Hematopoietic multipotent progenitor cell treated with erythropoietin and hydrocortisone succinate and interleukin-3 and kit ligand, for 6 days (in vitro differentiated cells): ENCODE measurements at places on chromosomes 16 and 17.
A peak's percentile ranks its signal among the peaks of the same experiment; 100 is the strongest.

DNA sequence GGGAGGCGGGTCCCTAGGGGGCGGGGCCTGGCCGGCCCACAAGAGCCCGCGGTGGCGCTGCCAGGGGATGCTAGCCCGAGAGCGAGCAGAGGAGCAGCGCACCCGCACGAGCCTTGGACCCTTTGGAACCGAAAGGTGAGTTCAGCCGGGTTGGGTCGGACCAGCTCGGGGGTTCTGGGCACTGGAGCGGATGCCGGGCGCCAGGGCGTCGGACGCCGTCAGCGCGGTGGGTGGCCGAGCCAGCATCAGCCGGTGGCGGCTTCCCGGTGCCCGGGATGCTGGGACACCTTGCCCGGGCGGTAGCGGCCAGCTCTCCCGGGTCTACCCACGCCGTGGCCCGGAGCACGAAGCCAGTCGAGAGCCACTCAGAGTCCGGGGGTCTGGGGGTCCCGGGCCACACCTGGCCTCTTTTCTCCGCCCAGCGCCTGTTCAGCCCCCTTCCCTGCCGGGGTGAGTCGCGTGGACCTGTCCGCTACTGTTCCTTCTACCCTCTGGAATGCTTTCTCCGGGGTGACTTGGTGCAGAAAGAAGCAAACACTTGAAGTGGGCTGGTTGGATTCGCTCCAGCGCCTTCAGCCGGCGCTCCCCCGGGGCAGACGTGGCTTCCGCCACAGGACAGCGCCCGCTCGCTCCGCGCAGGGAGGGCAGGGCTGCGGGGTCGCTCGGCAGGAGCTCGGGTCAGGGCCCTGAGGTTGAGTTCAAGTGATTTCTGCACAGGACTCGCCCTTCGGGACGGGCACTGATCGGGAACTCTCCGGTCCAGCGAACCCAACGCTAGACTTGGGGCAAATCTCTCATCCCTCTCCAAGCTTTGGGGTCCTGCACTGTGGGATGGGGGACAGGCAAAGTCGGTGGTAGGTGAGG, at the start of gene SCNN1G:
SCNN1G (plus strand) TSS at position 67 of the 864 bp plus-strand sequence. CDS start 3,527 bp downstream, outside the sequence.
- no peak for DNase-seq

GRCh38 chr16:80277182-80277581, 263.6 kb upstream of the DYNLRB2 start:
- DNase-seq = peak; percentile 8

- no peak for DNase-seq
Observed at GRCh38 chr17:65657251-65657828, 95.9 kb upstream of the AXIN2 start.

DNA sequence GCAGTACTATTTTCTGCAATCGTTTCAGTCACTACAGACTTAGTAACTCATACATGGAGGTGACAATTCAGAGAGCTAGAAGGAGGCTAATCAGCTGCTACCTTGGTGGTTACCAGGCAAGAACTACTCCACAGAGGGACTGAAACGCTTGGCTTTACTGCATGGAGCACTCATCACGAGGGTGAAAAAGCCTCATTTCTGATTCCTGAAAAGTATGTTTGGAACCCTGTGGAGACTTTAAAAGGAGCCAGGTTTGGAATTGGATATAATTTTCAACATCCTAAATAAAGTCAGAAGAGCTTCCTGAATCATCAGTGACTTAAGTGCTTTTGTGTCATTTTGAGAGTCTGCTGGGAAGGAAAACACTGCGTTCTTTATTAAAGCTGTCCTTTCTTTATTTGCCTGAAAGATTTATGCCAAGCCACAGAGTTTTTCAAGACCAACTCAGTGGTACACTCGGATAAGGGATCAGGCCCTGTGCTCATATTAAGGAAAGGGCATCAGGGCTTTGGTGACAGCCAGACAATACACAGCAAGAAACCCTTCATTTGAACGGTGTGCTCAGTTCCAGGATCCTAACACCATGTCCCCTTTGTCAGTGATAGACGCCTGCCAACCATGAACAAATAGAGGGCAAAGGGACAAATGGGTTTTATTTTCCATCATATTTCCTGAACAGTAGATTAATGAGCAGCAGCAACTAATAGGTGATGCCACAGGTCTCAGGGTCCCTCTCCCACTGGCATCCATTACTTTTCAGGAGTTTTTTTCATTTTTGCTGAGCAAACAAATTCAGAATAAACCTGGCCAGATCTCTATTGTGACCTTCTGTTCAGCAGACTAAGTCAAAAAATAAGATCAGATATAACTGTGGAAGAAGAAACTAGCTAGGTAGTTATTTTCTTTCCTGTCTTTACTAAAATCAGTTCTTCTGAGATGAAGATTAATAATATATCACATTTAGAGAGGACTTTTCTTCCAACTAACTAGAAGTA, 80.5 kb upstream of the CLEC18B start:
- DNase-seq = no peak

GRCh38 chr17:45277992-45278391, 16.1 kb upstream of the SPATA32 start:
- DNase-seq = no peak

DNA sequence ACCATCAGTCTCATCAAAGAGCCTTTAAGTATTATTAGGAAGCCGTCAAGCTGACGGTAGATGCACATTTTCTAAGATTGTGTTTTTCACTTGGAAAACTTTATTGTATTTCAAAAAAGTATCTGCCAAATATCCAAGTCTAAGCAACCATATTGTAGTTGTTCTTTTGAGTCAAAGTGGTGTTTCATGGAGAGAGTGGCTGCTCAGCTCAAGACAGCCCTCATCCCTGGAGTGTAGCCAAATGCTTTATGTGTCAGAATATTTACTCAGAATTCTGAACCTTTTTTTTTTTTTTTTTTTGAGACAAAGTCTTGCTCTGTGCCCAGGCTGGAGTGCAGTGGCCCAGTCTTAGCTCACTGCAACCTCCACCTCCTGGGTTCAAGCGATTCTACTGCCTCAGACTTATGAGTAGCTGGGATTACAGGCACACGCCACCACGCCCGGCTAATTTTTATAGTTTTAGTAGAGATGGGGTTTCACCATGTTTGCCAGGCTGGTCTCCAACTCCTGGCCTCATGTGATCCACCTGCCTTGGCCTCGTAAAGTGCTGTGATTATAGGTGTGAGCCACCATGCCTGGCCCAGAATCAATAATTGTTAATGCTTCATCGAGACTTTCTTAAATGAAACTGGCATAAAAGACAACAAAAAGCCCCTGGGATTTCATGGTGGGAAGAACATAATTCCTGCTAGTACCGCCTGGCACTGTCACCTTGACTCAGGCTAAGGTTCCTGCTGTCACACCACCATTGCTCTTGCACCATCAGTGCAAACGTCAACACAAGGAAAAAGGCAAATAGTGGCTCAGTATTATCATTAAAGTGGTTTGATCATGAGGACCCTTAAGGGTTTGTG, 45.5 kb downstream of the PRKCA start:
- no peak for DNase-seq

DNA sequence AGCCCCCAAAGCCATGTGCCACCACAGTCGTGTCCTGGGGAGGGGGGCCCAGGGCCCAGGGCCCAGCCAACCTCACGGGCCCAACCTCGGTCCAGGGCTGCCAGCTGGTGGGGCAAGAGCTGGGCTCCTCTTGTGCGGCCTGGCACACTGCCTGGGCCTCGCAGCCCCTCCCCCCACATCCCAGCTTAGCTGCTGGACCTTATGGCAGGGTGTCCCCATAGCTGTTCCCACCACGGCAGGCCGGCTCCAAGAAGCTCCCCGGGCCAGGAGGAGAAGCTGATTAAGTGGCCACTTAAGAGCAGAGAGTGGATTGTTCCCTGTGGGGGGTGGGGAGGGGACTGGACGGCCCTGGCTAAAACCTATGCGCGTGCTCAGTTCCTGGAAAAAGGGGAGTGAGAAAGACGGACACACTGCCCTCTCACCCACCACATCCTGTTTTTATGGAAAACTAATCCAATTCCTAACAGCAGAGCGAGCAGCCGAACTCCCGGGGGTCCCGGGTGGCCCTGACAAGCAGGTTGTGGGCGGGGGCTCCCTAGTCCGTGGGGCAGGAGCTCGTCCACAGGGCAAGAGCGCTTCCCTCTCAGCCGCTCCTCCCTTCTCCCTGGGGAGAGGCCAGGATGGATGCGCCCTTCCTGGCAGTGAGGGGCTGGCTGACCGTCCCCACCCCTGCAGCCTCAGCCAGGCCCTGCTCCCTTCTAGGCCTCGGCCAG, 16.8 kb downstream of the PIEZO1 start:
- DNase-seq = no peak

- DNase-seq = no peak
Observed at GRCh38 chr17:1733759-1734158, 8.9 kb upstream of the SERPINF2 start.

DNA sequence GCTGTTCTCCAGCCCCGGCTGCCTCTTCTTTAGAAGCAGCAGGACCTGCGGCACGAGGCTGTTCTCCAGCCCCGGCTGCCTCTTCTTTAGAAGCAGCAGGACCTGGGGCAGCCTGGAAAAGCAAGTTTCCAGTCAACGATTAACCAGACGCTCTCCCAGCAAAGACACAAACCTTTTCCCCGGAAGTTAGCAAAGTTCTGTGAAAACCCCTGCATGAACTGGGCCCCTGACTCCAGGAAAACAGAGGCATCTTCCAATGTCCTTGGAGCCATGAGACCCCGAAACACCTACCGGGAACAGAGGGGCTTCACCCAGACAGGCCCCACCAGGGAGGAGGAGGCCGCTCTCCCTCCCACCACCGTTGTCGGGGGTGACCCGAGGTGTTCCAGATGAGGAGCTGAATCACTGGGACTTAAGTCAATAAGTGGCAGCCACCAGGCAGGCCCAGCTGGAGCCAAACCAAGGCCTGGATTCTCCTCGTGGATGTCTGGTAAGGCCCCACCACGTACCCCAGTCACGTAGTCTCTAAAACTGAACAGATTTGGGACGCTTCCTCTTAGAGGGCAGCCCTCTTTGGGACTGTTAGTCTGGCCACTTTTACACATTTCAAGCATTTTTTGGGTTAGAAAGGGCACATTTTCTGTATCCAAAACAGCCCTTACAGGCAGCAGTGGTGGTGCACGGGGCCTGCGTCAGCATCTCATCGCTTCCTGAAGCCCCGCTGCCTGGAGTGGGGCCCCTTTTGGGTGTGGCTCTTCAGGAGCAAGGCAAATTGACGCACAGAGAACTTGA, at the start of gene RPH3AL:
RPH3AL (minus strand) TSS at position 387 of the 792 bp plus-strand sequence. CDS start 25,264 bp downstream, outside the sequence.
- DNase-seq = no peak

DNA sequence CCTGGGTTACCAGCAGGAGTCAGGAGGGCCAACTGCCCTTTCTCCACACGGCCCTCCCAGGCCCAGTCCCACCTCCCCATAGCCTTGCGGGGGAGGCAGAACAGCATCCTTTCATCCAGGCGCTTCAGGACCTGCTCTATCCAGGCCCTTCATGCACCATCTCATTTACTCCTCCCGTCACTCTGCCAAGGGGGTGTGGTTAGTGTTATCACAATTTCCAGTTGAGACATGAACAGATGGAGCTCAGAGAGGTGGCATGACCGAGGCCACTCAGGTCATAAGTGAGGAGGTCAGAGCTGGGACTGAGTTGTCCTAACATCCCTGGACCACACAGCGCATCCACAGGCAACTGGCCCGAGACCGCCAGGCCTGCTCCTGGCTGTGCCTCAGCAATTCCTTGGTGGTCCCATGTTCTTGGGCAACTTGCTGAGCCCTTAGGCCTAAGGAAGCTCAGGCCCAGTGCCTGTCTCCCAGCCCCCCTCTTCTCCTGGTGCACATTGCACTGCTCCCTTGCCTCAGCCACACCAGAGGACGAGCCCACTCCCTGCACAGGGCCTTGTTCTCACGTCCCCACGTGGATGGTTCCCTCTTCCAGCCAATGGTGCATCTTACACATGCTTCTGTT, 23.8 kb downstream of the C17orf100 start:
- peak; percentile 80 for DNase-seq

- DNase-seq = no peak
Observed at GRCh38 chr16:73703891-73704290, 592.7 kb upstream of the PSMD7 start.

- peak; percentile 82 for DNase-seq
Observed at GRCh38 chr16:69112285-69113129, 7.1 kb downstream of the HAS3 start.

- no peak for DNase-seq
Observed at GRCh38 chr17:72116661-72117521, 3.9 kb upstream of the SOX9 start.

DNA sequence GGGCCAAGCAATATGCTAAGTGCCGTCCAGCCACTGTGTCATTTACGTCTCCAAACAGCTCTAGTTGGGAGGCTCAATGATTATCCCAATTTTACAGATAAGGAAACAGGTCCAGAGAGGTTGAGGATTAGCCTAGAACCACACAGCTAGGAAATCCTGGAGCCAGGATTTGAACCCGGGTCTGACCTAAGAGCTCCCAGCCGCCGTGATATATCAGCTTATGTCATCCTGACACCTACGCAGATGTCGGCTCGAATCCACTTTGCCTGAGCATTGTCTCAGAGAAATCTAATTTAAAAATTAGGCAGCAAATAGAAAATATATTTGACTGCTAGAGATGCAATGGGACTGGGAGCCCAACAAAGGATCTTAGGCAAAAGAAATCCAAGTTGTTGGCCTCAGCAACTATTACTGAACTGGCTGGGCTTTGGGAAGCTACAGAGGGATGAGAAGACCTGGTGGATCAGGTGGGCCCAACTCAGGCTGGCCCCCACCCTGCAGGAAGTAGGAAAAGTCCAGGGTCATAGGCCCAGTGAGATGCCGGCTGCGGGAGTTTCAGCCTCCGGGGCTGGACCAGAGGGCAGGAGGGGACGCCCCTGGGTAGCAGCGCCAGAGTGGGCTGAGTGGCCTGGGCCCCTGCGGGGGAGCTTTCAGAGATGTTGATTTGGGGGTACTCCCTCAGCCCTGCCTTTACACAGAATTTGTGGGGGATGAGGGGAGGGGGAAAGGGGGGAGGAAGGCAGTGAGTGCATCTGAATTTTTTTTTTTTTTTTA, 35.1 kb upstream of the IL21R start:
- no peak for DNase-seq

DNA sequence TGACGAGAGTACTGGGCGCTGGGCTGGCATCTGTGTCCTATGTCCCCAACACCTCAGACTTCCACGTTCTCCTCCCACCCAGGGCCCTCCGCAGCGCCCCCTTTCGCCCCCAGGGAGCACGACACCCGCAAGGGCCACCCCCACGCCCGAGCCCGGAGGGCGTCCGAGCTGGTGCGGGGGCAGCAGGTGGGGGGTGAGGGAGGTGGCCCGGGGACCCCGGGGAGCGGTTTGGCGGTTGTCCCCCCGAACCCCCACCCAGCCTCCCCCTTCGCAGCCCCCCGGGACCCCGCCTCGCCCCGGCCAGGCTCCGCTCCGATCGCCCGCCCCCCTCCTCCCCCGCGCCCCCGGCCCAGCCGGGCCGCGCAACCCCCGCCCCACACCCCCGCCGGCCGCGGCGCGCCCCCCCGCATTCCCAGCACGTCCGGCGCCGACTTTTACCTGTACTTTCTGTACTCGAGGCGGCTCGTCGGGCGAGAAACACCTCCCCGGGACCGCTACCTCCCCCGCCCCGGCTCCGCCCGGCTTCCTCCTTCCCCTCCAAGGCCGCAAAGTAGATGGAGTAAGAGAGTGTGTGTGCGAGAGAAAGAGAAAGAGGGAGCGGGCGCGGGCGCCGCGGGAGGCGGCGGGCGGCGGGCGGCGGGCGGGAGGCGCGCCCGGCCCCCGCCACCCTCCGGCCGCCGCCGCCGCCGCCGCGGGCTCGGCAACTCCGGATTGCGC, 901 bp downstream of the CDYL2 start:
- DNase-seq = peak; percentile 58
